Right lung (tissue), 10 donors: ENCODE measurements at places on chromosomes 5 and 9.
A peak's percentile ranks its signal among the peaks of the same experiment; 100 is the strongest.

GRCh38 chr9:87742813-87743428 is 17.0 kb downstream of the CTSL start:
- DNase-seq, result no peak

GRCh38 chr9:37464426-37465248 is 613 bp downstream of the ZBTB5 start:
- DNase-seq, result peak; percentile 82

GRCh38 chr5:31378838-31379237 is 153.1 kb downstream of the DROSHA start:
- no peak for DNase-seq

- DNase-seq, result no peak
These were observed 6.4 kb downstream of the NDUFS6 start for GRCh38 chr5:1807451-1808185.

DNA sequence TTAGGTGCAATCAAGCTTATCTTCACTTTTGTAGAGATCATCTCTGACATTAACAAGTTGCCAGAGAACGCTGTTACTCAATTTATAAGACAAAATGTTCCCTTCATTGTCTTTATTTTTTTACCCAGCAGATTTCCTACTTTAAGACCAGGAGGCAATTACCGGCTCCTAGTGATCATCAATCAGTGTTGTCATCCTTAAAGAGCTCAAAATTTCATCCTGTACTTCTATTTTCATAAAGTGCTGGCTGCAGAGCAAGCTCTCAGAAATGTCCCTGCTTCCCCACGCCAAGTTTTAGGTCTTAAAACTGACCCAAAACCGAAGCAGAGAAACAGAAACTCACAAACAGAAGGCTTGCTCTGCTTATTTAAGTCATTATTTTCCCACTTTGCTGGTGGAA is 82.9 kb downstream of the PJA2 start:
- no peak for DNase-seq

DNA sequence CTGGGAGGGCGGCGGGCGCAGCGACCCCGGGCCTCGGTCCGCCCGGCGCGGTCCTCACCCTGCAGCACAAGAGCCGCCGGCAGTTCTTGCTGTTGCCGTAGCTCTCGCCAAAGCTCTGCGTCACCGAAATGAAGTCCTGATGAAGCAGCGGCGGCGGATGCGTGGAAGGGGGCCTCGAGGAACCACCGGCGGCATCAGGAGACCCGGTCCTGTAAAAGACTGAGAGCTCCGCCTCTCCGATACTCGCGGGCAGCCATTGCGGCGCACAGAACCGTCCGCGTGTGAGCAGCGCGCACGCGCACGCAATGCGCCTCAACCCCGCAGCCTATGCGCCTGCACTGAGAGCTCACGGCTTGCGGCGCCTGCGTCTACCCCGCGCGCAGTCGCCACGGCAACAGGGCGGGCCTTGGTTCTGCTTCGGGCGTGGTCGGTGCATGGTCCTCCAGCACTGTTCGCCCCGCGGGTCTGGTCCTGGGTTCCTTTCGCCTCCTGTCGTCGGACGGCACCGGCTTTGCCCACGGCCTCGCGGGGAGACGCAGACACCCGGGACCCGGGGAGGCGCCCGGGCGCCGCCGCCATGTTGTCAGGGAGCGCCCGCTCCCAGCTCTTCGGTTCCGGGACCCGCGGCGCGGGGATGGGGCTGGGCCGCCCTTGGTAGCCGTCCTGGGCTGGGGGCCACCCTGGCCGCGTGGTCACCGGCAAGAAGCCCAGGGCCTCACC is 9.3 kb upstream of the GRIN1 start:
- DNase-seq, result peak; percentile 78

- DNase-seq, result no peak
These were observed 13.8 kb downstream of the SLC22A5 start for GRCh38 chr5:132383261-132383660.

- no peak for DNase-seq
These were observed 127.5 kb downstream of the RFK start for GRCh38 chr9:76266649-76267283.
